ENCODE measurements at places on chromosomes 4 and X. TPM values are rescaled to one million over a fixed set of nuclear protein-coding genes. Genes with fewer than 3 reads are reported as not detected.

HTN1 gene
- not detected for total RNA-seq

FAM236B gene
- total RNA-seq: not detected

FTSJ1 gene
- total RNA-seq: 59.5 TPM

DNA sequence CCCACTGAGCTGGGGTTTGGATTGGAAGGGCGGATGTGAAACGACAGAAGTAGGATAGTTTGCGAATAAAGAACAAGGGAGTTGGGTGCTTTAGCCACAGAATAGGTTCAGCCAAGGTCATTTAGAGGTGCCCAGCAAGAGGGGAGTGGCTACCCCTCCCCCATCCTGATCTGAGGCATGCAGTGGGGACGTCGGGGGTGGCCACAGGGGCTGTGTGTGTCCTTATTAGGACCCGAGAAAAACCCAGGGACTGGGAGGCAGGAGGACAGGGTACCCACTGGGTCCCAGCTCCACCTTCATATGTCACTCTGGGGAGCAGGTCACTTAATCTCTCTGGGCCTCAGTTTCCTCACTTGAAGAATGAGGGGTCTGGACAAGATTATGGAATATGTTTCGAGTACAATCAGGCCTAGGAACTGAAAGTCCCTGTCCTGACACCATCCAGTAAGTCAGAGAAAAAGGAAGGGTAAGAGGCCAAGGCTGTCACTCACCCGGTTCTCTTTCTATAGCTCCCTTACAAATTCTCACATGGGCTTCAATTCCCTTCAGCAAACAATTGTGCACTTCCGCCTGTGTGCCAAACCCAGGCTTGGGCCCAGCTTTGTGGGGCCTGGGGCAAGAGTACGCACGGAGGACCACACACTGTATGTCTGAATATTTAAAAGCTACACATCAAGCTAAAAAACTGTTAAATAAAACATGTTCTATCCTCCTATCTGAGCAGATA, 4.2 kb upstream of the NYX start:
- no peak for DNase-seq

PHKA1 gene
- total RNA-seq: 0.87 TPM

- no peak for DNase-seq
These were observed 31.0 kb upstream of the BEX4 start for GRCh38 chrX:103183912-103184311.

DNA sequence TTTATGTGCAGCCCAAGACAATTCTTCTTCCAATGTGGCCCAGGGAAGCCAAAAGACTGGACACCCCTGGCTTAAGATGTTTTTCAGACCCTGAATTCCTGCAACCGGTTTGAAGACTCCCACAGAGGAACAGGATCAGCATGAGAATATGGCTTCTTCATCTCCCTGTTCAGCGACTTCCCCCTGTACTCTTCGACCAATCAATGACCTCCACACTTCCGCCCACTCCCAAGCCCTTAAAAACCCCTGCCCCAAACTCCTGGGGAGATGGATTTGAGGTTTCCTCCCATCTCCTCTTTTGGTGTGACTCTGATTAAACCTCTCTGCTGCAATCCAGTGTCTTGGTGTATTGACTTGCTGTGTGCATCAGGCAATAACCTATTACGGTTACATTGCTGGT, 344.4 kb downstream of the NR3C2 start:
- DNase-seq: no peak

- peak; percentile 57 for DNase-seq
These were observed 38.7 kb downstream of the ARHGEF9 start for GRCh38 chrX:63746278-63746677.

GRCh38 chrX:18448416-18448815, 23.0 kb downstream of the CDKL5 start:
- no peak for DNase-seq

SPACA5 gene
- total RNA-seq: 0.40 TPM

DNA sequence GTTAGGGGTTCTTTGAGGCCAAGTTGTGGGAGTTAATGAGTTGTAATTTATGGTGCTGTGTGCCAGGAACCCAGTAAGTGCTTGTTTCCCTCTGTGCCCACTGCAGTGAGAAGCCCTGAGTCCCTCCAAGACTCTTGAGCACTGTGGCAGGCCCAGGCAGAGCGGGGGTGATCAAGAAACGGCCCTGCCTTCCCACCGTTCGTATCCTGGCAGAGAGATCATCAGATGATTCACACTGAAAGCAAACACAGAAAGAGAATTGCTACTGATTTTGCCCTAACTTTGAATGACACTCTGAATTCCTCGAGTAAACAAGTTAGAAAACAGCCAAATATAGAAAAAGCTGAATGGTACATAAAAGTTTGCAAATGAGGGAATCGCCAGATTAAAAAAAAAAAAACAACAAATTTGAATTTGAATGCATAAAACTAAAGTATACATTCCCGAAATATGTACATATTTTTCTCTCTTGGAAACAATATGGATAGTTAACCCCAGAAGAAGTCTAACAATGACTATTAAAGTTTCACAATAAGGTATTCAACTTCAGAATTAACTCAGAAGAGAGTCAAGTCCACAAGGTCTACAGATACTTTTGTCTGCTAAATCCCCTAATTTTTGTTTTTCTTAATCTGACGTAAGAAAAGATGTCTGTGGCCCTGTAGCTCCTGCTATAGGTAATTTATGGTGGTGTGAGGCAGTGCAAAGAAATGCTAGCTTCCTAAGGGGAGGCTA, 71.8 kb downstream of the AFAP1 start:
- no peak for DNase-seq

PNPLA4 gene
- 6.1 TPM for total RNA-seq
